ENCODE measurements at places on chromosomes 4 and X.

GRCh38 chr4:87566276-87566675 is 37.1 kb upstream of the SPARCL1 start:
- no peak for DNase-seq

DNA sequence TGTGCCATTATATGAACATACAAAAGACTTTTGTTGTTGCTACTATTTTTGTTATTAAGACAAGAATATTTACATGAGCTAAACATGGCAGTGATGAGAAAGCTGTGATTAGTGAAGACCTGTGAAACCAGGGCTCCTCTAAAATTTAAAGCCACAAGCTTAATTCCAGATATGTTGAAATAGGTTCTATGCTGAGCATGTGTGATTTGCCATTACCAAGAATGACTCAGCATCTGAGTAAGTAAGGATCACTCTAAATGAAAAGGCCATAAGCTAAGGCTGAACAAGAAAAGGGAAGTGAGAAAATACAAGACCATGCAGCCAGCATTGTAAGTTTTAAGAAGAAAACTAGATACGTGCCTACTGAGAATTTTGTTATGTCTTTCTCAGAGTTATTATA is 75.9 kb upstream of the CAMK2D start:
- DNase-seq = no peak

DNA sequence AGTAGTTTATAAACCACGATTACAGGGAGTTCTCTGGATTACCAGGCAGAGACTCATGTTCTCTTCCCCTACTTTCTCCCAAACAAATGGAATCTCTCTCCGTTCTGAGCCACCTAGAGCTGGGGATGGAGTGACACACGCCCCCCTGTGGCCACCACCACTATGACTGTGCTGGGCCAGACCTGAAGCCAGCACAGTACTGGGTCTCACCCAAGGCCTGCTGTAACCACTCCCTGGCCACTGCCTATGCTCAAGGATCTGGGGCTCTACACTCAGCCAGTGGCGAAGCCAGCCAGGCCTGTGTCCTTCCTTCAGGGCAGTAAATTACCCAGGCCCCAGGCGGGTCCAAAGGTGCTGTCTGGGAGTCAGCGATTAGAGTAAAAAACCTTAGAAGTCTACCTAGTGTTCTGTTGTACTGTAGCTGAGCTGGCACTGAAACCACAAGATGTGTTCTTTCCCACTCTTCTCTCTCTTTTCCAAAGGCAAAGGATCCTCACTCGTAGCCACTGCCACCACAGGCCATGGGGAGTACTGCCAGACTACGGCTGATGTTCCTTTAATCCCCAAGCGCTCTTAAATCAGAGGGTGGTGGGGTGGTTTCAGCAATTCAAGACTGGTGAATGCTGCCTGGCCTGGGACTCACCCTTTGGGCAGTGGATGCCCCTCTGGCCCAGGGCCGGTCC is 412.2 kb upstream of the ARX start:
- no peak for DNase-seq

- DNase-seq = no peak
Observed at GRCh38 chrX:9416562-9417348, 48.1 kb upstream of the TBL1X start.

- DNase-seq = no peak
Observed at GRCh38 chr4:1715002-1715758, 3.1 kb upstream of the SLBP start.

GRCh38 chr4:124501576-124501975 is 211.0 kb downstream of the ANKRD50 start:
- DNase-seq = no peak

DNA sequence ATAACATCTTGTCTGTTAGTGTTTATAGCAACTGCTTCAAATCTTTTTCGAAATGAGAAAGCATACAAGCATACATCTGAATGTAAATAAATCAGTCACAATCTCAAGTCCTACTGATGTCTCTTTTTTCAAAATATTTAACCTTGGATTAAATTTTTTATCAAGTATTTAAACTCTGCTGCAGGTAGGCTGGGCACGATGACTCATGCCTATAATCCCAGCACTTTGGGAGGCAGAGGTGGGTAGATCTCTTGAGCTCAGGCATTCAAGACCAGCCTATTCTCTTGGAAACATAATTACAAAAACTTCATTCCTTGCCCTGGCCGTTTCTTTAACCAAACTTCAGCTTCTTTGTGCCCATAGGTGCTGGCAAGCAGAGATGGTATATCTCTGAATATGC is 540.3 kb upstream of the GALNT7 start:
- DNase-seq = no peak

- peak; percentile 87 for DNase-seq
Observed at GRCh38 chrX:107715331-107716117, 60.1 kb downstream of the TSC22D3 start.

DNA sequence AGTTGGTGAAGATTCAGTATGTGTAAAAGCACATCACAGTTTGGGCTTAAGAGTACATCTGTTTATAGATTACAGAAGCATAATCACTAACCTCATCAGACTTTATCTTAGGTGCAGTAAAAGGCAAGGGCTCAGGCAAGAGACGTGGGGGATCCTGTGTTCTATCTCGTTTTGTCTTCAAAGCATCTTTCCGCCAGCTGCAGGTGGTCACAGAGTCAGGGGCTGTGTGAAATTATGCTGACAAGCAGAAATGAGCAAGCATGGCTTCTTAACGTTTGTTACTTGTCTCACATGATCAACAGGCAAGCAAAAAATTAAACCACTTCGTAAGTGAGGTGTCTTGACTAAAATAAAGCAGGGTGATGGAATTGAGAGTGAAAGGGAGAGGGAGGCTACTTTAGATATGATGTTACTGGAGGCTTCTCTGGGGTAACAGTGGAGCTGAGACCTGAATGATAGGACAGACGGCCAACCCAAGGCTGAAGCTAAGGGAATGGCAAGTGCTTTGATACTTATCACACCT is 1.4 kb upstream of the TEC start:
- no peak for DNase-seq

- no peak for DNase-seq
Observed at GRCh38 chr4:81845761-81846160, 374.1 kb upstream of the RASGEF1B start.

GRCh38 chrX:41043674-41044345 is 41.4 kb upstream of the USP9X start:
- DNase-seq = no peak

Data from vagina (tissue), 2 donors.